ENCODE measurements at places on chromosomes 4 and X.
A peak's percentile ranks its signal among the peaks of the same experiment; 100 is the strongest.

- peak; percentile 44 for DNase-seq
These were observed 74.1 kb downstream of the NBDY start for GRCh38 chrX:56802921-56803849.

GRCh38 chr4:104868533-104868932, 278.1 kb upstream of the TET2 start:
- no peak for DNase-seq

GRCh38 chr4:136281889-136282288, 1250.4 kb downstream of the PCDH18 start:
- DNase-seq, result no peak

DNA sequence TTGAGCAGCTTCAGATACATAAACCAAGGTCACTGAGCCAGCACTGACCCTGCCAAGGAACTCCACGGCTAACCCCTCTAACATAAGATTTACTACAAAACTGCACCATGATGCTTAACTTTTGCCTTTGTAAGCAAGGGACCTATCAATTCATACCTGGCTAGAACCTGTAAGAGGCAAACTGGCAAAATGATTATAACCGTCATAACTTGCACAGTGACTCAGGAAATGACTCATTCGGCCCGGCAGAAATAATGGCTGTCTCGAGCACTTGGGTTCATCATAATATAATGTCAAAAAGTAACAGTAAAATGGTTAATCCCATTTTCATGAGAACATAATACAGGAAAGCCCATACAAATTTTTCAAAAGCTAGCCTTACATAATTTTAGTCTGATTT, 17.2 kb downstream of the RASGEF1B start:
- DNase-seq, result no peak

- DNase-seq, result no peak
These were observed 23.3 kb upstream of the ANXA5 start for GRCh38 chr4:121720109-121720508.

GRCh38 chr4:77194366-77194765, 37.4 kb downstream of the CCNG2 start:
- DNase-seq, result no peak

DNA sequence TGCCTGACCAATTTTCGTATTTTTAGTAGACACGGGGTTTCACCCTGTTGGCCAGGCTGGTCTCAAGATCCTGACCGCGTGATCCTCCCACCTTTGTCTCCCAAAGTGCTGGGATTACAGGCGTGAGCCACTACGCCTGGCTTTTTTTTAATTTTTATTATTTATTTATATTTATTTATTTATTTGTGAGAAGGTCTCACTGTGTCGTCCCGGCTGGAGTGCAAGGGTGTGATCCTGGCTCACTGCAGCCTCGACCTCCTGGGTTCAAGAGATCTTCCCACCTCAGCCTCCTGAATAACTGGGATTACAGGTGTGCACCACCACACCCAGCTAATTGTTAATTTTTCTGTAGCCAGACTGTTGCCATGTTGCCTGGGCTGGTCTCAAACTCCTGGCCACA, 141.1 kb downstream of the CRLF2 start:
- no peak for DNase-seq

- no peak for DNase-seq
These were observed 17.0 kb upstream of the MAPK10 start for GRCh38 chr4:86376850-86377249.

DNA sequence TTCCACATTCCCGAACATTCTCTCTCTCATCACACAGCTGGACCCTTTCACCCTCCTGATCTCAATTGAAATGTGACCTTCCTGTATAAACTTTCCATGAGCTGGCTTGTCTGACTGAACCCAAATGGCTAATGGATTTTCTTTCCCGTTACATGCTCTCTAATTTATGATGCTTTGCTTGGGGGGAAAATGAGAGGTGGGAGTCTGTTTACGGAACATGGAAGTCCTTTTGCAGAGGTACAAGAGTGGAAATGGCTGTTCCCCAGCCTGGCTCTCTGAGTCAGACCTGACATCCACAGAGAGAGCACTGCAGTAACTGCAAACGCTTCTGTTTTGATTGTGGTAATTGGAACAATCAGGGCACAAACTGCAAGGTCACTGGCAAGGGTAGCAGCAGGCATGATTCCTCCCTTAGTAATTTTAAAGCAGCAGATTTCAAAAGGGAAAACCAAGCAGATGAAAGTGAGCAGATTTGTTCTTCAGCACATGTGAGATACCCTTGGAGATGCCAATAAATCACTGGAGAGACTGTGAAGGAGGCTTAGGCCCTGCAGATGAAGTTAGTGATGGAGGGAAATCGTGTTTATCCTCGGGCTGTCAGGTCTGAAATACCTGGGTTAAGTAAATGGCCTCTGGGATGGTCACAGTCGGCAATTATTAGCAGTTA, 83.9 kb downstream of the SNCA start:
- no peak for DNase-seq

- DNase-seq, result no peak
These were observed 2.3 kb upstream of the FNIP2 start for GRCh38 chr4:158766434-158767044.

- no peak for DNase-seq
These were observed 25.3 kb downstream of the APBB2 start for GRCh38 chr4:41189076-41189475.

DNA sequence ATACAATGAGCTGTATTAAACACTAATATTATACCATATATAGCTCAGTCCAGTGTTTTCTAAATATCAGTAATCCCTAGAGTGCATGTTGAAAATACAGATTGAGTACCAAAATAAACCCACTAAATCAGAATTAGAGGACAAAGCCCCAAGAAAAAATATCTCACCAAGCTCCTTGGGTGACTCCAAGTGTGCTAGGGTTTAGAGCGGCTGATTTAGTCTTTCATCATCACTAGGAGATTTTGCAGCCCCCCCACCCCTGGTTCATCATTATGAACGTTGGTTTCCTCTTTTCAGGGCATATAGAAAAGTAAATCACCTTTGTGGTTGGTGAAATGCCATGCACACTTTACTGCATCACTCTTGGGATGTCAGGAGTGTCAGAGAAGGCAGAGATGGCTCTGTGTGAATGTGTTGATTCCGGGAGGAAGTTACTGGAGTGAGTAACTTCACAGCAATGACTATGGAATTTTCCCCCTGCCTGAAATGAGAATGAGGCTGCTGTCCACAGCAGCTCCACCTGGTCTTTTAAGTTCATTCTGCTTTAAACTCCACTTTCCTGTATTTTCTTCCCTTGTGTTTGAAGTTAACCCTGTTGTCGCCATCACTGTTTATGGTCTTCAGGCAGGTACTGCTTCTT, 25.2 kb upstream of the ANAPC4 start:
- DNase-seq, result no peak

DNA sequence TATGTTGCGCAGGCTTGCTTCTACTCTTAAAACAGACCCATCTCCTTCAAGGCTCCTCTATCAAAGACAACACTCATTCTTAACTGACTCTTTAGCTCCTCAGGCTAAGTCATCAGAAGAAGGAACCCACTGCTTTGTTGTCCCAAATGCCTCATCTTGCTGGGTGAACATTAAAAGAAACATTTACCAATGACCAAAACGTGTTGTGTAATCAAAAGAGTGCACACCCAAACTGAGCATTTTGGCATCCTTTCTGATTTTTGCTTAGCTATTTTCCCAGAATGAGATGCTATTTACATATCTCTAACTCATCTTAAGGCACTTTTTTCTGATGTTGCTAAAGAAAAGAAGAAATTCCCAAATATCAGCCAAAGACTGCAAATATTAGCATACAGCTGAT, 131.7 kb upstream of the VCX3A start:
- DNase-seq, result no peak

DNA sequence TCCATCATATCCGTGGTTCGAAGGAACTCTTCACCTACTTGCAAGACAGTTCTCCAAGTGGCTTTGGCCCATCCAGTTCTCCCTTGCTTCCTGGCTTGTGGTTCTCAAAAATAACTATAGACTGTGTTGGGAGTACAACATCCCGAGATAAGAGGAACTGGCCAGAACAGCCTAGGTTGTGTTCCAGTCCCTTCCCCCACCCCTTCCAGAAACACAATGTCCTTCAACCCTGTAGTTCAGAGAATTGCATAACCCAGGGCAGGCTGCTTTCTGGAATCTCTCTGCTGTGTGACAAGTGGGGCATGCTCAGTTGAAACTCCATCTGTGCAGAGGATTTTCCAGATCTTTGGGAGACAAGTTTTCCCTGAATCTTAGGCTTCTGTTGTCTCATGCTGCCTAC, 206.5 kb downstream of the PCDH10 start:
- no peak for DNase-seq

- no peak for DNase-seq
These were observed at the start of gene RGN for GRCh38 chrX:47078129-47079043. Gene RGN (plus strand): TSS chrX:47078443. CDS start chrX:47081145, 2,702 bp downstream.

DNA sequence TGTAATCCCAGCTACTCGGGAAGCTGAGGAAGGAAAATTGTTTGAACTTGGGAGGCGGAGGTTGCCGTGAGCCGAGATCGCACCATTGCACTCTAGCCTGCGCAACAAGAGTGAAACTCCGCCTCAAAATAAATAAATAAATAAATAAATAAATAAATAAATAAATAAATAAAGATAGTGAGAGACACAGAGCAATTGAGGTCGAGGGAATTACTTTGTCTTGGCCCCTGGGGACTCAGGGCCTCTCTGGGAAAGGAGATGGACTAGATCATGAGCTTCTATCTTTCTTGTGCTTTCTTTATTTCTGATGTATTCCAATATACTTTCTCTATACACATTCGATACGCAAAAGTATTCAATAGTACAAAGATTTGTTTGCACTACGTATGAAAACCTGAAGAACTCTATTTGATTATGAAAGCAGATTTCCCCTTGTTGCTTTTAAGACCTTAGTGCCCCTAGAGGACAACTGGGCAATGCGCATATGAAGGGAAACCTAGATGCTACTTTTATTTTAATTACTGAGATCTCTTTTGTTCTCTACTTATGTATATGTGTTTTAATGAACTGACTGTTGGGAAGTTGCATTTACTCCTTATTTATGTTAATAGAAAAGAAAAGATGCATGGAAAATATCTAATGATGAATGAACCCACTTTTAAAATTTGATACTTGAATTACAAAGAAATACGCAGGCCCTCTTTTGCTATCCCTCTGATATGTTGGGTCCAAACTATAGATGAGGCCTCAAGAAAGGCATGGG, 12.8 kb upstream of the ELOVL6 start:
- DNase-seq, result no peak

GRCh38 chr4:27442146-27442545, 581.5 kb downstream of the STIM2 start:
- no peak for DNase-seq

GRCh38 chr4:62119195-62119594, 919.1 kb downstream of the ADGRL3 start:
- no peak for DNase-seq

DNA sequence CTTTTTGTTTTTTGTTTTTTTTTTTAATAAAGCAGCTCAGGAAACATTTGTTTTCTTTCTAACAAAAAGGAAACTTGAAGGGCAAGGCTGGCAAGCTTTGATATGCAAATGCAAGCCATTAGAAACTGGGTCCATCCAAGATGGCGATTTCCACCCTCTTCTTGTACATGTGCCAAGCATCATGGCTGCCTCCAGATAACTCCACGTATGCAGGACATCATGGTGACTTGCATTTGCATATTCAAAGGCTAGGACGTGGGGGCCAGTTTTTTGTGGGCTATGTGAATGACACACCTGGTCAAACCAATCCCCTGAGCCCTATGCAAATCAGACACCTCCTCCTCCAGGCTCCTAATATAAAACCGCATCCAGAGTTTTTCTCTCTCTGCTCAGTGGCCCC, 692.6 kb downstream of the FAM133A start:
- no peak for DNase-seq

GRCh38 chrX:11504234-11504633, 161.5 kb downstream of the ARHGAP6 start:
- DNase-seq, result no peak

- DNase-seq, result no peak
These were observed 4.3 kb upstream of the SLC4A4 start for GRCh38 chr4:71334465-71334882.

GRCh38 chr4:73731968-73732610, 8.3 kb upstream of the CXCL8 start:
- no peak for DNase-seq

DNA sequence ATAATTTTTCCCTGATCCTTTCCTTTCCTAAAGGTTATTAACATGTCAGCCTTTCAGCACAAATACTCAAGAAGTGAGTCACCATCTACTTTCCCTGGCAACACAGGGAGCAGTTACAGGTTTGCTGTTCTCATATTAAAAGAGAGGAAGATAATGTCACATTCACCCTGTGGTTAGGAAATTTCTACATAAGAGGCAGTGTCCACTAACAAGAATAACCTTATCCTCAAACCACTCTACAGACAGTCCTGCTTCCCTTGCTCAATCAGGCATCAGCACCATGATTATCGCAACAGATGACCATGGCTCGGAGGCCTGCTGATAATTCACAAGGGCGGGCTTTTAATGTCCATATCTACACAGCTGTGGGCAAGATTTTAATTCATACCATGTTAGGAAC, 30.9 kb downstream of the RNF150 start:
- DNase-seq, result no peak

DNA sequence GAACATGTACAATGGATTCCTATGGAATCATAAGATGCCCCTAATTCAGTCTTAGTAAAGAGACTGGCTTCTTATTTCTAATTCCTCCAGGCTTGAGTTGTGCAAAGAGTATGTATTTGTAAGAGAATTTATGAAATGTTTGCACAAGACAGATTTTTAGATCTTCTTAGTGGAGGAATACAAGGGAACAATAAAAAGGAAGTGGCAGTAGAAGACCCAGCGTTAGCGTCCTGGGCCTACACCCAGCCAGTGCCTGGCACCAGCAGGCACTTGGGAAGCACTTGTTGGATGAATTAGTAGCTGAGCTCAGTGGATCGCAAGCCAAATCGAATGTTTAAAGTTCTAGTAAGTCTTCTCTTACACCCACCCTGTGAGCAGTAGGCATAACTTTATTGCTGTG, 157.4 kb downstream of the PTTG2 start:
- DNase-seq, result no peak
